SK-N-SH (cell line): ENCODE measurements at places on chromosomes 7 and 10. TPM values are rescaled to one million over a fixed set of nuclear protein-coding genes. Genes with fewer than 3 reads are reported as not detected.

DNA sequence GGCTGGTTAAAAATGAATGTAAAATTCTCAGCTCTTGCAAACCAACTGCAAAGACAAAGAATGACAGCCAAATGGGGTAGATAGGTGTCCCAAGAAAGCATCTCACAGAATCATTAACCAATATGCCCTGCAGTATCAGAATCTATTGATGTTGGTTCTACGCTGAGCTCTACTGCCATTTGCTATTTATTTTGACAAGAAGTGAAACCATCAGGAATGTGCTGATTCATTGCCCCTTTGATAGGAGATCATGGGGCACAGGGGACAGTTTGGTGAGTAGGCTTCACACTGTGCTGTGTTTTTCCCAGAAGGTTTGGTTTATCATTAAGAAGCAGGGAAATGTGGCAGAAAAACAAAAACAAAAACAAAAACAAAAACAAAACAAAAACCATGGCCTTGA, 19.4 kb upstream of the CDC14C start:
- no peak overlapping the region for H3K27ac ChIP-seq
- H3K4me1 ChIP-seq = no peaks in the 10 kb centered on the region
- no peak overlapping the region for H3K4me3 ChIP-seq
- no peak for DNase-seq
- no peaks in the 10 kb centered on the region for H3K27me3 ChIP-seq
- no peaks in the 10 kb centered on the region for H3K36me3 ChIP-seq

- no peak overlapping the region for H3K4me3 ChIP-seq
- no peaks in the 10 kb centered on the region for H3K36me3 ChIP-seq
- no peaks in the 10 kb centered on the region for H3K27me3 ChIP-seq
- peaks cover 4% of the 10 kb centered on the region; the same call in 1 of the 2 replicates for H3K4me1 ChIP-seq
- no peak for DNase-seq
- H3K27ac ChIP-seq = no peak overlapping the region
These were observed 267.4 kb downstream of the PARD3 start for GRCh38 chr10:34547695-34548094.

- DNase-seq = no peak
- no peaks in the 10 kb centered on the region; the same call in 1 of the 2 replicates for H3K36me3 ChIP-seq
These were observed 172.6 kb downstream of the TPST1 start for GRCh38 chr7:66377714-66378113.

GRCh38 chr7:134654104-134654775, 7.6 kb downstream of the BPGM start:
- DNase-seq = no peak
- H3K4me1 ChIP-seq = peaks cover 14% of the 10 kb centered on the region; the same call in 1 of the 2 replicates
- H3K27me3 ChIP-seq = no peaks in the 10 kb centered on the region
- H3K36me3 ChIP-seq = no peaks in the 10 kb centered on the region
- H3K4me3 ChIP-seq = no peak overlapping the region

Gene FAM25G
- polyA plus RNA-seq = not detected in 2 replicates

Gene BTBD16
- polyA plus RNA-seq = 0.03 TPM in 1 of 2 replicates, not detected in the other
